ENCODE measurements at places on chromosomes 7 and 10. TPM values are rescaled to one million over a fixed set of nuclear protein-coding genes. Genes with fewer than 3 reads are reported as not detected.

DNA sequence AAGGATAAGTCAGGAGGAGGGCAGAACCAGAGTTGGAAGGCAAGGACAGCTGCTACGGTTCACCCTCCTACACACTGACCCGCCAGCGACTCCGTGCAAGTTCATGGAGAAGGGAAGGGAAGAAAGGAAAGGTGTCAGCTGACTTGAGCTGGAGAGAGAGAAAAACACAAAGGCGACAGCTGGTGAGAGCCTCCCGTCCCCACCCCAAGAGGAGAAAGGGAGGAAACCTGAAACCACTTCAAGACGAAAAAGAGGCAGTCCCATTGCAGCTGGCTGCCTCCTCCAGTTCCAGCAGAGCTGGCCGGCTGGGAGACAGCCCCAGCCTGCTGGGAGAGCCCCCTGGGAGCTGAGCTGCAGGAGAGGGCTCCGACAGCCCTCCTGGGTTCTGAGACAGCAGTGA is 75.2 kb downstream of the PARD3 start:
- no peaks in the 10 kb centered on the region for H3K36me3 ChIP-seq
- H3K4me1 ChIP-seq, result peaks cover 9% of the 10 kb centered on the region
- H3K4me3 ChIP-seq, result no peak overlapping the region
- no peaks in the 10 kb centered on the region for H3K27me3 ChIP-seq

GRCh38 chr7:9600974-9601373 is 1167.6 kb downstream of the NXPH1 start:
- no peak overlapping the region for H3K4me3 ChIP-seq
- no peak for DNase-seq
- H3K36me3 ChIP-seq, result no peaks in the 10 kb centered on the region
- no peaks in the 10 kb centered on the region for H3K4me1 ChIP-seq
- H3K27me3 ChIP-seq, result no peaks in the 10 kb centered on the region

DNA sequence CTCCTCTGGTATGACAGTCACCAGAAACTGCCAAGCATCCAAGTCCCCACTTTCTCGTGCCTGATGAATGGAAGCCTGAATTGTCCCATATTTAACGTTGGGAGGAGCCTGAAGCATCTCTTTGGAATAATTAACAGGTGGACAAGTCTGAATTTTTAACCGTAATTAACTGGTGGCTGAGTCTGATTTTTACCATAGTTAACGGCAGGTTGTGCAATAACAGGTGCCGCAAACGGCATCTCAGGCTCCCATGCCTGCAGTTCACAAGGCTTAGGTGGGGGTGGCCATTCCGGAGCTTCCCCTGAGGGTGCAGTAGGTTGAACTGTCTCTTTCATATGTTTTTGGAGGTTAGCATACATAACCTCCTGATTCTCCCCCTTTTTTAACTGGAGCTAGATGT is 2.0 kb upstream of the GIMAP4 start:
- H3K27ac ChIP-seq, result no peak overlapping the region
- no peak overlapping the region for H3K4me3 ChIP-seq
- no peaks in the 10 kb centered on the region for H3K27me3 ChIP-seq
- H3K36me3 ChIP-seq, result no peaks in the 10 kb centered on the region

DNA sequence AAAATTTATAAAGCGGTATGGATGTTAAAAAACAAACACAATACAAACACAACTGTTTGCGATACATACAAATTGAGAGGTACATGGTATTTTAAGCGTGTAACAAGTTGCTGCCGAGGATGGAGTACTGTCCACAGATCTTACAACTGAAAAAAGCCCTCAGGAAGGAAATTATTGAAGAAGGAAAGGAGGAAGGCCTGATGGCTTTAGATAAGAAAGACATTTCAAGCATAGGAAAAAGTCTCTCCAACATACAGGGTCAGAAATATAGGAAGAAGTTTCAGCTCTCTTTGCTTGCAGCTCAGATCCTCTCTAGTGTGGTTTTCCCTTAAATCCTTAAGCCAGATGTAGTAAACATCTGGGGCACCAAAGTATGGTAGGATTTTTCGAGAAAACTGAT is 25.0 kb downstream of the RBM28 start:
- H3K27ac ChIP-seq, result no peak overlapping the region
- H3K4me3 ChIP-seq, result no peak overlapping the region
- H3K36me3 ChIP-seq, result peaks cover 44% of the 10 kb centered on the region

Gene NCF1
- 3.0 TPM for polyA plus RNA-seq

DNA sequence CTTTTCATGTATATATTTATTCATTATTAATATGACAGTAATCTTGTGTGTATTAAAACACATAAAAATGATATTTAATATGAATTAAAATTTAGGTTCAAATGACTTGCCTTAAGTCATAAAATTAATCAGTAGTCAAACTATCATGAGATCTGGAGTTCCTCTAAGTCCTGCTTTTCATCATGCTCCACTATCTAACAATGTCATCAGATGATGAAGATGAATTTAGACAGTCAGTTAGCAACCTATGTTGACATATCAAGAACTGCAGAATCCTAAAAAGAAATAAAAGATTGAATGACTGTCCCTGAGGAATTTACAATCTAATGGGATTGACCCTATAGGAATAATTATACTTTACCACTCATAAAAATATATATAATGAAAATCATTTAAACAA is 7.1 kb downstream of the CABCOCO1 start:
- no peak for DNase-seq
- H3K4me3 ChIP-seq, result no peak overlapping the region
- H3K4me1 ChIP-seq, result no peaks in the 10 kb centered on the region

GRCh38 chr7:123787220-123788007 is 38.6 kb upstream of the WASL start:
- DNase-seq, result no peak
- H3K27me3 ChIP-seq, result no peaks in the 10 kb centered on the region
- H3K4me3 ChIP-seq, result no peak overlapping the region
- no peak overlapping the region for H3K27ac ChIP-seq
- H3K4me1 ChIP-seq, result no peaks in the 10 kb centered on the region

GRCh38 chr10:26557641-26558014 is 119.5 kb downstream of the APBB1IP start:
- no peak for DNase-seq
- no peaks in the 10 kb centered on the region for H3K4me1 ChIP-seq
- H3K36me3 ChIP-seq, result peaks cover 2% of the 10 kb centered on the region
- H3K27me3 ChIP-seq, result no peaks in the 10 kb centered on the region

Gene NME8
- not detected for polyA plus RNA-seq

Gene HMX2
- polyA plus RNA-seq, result not detected

DNA sequence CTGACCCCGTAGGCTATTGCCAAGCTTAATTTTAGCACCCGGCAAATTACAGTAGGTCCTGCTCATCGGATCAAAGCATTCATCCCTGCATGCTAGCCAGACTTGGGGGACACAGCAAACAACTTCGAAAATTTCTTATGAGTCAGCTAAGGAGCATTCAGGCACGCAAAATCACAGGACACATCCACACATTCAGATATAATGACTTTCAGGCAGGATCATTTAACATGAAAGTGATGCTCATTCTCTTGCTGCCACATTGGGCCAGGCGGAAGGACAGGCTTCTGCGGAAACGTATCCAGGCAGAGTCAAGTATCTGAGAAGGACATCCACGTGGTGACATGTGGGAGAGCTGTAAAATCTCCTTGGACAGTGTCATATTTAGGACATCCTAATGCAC is 474.0 kb upstream of the NRP1 start:
- no peaks in the 10 kb centered on the region for H3K36me3 ChIP-seq
- no peak for DNase-seq
- H3K4me3 ChIP-seq, result no peak overlapping the region

DNA sequence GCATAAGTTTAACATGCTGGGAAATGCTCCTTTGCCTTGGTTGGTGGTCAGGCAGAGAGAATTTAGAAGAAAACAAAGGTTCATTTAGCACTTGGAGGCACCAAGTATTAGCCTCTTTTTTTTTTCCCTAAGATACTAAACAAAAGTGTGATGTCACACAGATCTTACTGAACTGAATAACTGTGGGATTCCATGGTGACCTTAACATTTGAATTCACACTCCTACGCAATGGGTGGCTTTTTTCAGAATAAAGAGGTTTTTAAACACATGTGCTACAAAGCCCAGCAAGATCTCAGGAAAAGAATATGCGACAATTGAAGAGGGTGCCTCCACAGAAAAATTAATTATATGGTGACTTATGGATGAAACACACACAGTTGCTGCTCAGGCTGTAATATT is 133.4 kb upstream of the ABCB5 start:
- H3K27ac ChIP-seq, result no peak overlapping the region
- H3K27me3 ChIP-seq, result no peaks in the 10 kb centered on the region
- no peak for DNase-seq
- H3K4me1 ChIP-seq, result no peaks in the 10 kb centered on the region
- H3K36me3 ChIP-seq, result no peaks in the 10 kb centered on the region
- H3K4me3 ChIP-seq, result no peak overlapping the region

Gene GALNT17
- 0.10 TPM for polyA plus RNA-seq

DNA sequence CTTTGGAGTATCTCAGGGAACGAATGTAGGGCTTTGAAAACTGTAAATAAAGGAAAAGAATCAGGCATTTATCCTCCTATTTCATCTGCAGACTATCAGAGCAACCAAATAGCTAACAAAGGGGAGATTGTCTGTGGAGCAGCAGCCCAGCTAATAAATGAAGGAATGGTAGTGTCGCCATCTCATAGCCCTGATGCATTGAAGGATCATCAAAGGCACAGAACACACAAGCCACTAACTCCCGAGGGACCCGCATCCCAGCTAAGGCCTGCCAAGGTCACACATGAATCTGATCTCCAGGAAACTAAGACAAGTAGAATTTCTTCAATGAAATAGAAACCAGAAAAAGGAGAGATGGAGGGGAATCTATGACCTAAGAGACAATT is 38.2 kb downstream of the CALML5 start:
- H3K27me3 ChIP-seq, result no peaks in the 10 kb centered on the region
- DNase-seq, result no peak
- H3K27ac ChIP-seq, result no peak overlapping the region
- H3K4me3 ChIP-seq, result no peak overlapping the region

- H3K36me3 ChIP-seq, result no peaks in the 10 kb centered on the region
- H3K4me3 ChIP-seq, result no peak overlapping the region
- H3K27ac ChIP-seq, result no peak overlapping the region
- no peaks in the 10 kb centered on the region for H3K4me1 ChIP-seq
- no peak for DNase-seq
Observed at GRCh38 chr7:106883456-106884026, 18.5 kb downstream of the PIK3CG start.

DNA sequence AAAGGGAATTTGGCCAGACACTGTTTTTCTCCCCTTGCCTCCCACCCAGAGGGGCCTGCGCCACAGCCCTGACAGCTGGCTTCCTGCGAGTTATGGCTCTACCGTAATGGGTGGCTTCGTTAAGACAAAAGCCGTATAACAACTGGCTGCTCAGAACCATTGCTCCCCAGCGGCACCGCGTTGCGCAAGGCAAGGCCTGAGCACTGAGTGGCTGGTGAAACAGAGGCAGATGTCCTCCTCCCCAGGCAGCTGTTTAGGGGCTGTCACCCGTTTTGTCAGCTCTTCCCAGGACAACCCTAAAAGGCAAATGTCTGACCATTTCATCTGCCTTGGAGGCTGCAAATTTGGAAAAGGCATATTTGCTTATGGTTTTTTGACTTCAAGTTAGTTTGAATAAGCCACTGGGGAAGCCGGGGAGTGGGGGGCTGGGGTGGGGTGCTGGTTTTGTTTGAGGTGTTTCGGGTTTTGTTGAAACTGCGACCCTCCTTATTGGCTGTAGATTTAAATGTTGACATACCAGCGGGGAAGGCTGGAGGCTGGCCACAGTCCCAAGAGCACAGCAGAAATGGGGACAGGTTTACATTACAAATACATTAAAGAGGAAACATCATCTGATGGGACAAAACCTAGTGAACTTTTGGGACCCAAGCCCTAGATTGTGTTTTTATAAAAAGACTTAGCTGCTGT is 681 bp upstream of the SPOCK2 start:
- peaks cover 20% of the 10 kb centered on the region for H3K4me1 ChIP-seq
- H3K36me3 ChIP-seq, result no peaks in the 10 kb centered on the region
- H3K4me3 ChIP-seq, result no peak overlapping the region
- no peak overlapping the region for H3K27ac ChIP-seq

Gene PRPS1L1
- polyA plus RNA-seq, result not detected

DNA sequence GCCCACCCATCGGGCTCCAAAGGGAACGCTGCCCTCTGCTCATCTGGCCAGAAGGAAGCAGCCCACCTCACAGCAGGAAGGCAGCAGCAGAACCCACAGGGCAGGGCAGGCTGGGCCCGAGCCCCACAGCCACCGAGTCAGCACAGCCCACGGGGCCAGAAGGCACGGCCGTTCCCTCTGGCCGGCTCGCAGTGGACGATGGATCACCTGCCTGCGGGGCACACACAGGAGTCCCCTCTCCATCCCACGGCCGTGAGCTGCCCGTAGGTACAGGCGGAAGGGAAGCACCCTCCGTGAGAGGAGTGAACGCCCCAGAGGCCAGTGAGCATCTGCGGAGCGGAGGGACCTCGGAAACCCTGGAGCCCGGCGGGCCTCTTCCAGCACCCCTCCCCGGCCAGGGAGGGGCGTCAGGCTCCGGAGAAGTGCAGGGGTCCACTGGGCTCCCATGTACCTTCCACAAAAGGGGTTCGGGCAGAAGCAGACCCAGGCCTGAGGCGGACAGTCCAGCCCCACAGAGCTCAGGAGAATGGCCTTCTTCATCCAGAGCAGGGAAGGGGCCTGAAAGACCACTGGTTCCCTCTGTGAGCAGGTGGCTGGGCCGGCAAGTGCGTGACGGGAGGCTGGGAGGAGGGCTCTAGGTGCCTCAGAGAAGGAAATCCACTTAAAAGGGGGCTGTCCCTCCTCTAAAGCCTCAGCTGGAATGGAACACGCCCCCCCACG is 11.7 kb downstream of the NUDT1 start:
- no peaks in the 10 kb centered on the region for H3K4me1 ChIP-seq
- H3K36me3 ChIP-seq, result no peaks in the 10 kb centered on the region
- no peaks in the 10 kb centered on the region for H3K27me3 ChIP-seq
- no peak overlapping the region for H3K4me3 ChIP-seq

Gene RTKN2
- not detected for polyA plus RNA-seq

DNA sequence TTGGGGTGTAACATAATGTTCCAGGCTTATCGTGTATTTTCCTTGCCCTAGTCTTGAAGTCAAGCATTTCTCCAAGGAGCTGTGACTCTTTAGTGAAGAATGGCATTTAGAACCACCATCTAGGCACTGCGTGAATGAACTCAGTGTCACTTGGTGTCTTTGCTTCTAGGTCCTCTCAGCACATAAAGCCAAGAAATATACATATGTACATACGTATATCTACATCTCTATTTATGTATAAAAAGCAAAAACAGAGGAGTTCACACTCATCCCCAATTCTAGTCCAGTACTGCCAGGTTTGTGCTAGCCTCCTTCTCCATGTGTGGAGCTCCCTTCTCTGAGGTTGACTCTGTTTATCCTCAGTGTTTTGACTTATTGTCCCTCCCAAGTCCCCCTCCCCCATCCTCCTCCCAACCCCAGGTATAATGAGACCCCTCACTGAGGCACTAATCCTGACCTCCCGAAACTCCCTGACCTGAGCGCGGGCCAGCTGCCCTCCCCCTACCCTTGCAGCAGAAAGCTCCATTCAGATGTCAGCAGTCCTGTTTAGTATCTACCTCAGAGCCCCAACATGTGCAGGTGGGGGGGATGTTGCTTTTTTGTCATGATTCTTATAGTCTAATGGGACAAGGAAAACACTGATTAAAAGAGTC is 61.5 kb downstream of the GDI2 start:
- H3K36me3 ChIP-seq, result peaks cover 22% of the 10 kb centered on the region
- no peak overlapping the region for H3K4me3 ChIP-seq
- H3K4me1 ChIP-seq, result peaks cover 7% of the 10 kb centered on the region
- DNase-seq, result no peak
- H3K27ac ChIP-seq, result peak overlapping the region; percentile 87

Gene BTBD16
- 2.8 TPM for polyA plus RNA-seq

- H3K4me3 ChIP-seq, result no peak overlapping the region
- H3K27me3 ChIP-seq, result no peaks in the 10 kb centered on the region
- no peaks in the 10 kb centered on the region for H3K4me1 ChIP-seq
Observed at GRCh38 chr10:28788762-28789161, 111.4 kb downstream of the BAMBI start.
